ENCODE measurements at places on chromosomes 7 and 10.

DNA sequence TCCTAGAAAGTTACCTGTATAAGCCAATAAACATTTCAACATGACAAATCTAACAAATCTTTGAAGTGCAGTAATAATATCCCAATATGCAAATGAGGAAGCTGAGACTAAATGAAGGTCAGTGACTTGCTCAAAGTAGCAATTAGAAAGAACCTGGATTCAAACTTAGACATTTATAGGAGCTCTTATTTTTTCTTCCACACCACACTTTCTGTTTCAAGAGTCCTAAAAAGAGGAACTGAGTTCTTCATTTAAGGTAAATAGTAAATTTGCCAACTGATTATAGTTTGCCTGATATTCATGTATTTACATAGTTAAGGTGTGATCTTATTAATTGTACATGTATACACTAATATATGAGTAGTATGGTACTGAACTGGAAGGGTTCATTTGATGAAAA, 44.0 kb downstream of the KLHDC10 start:
- no peak for DNase-seq

GRCh38 chr10:132249226-132249724, 58.5 kb downstream of the STK32C start:
- DNase-seq, result no peak

- no peak for DNase-seq
Observed at GRCh38 chr7:29607259-29607658, 43.6 kb downstream of the PRR15 start.

GRCh38 chr7:155452505-155453295, 5.2 kb upstream of the EN2 start:
- no peak for DNase-seq

- no peak for DNase-seq
Observed at GRCh38 chr7:130903358-130903974, 169.5 kb upstream of the KLF14 start.

GRCh38 chr10:96577069-96577468, 9.7 kb downstream of the TM9SF3 start:
- DNase-seq, result no peak

- no peak for DNase-seq
Observed at GRCh38 chr7:17020250-17020649, 138.5 kb upstream of the AGR3 start.

DNA sequence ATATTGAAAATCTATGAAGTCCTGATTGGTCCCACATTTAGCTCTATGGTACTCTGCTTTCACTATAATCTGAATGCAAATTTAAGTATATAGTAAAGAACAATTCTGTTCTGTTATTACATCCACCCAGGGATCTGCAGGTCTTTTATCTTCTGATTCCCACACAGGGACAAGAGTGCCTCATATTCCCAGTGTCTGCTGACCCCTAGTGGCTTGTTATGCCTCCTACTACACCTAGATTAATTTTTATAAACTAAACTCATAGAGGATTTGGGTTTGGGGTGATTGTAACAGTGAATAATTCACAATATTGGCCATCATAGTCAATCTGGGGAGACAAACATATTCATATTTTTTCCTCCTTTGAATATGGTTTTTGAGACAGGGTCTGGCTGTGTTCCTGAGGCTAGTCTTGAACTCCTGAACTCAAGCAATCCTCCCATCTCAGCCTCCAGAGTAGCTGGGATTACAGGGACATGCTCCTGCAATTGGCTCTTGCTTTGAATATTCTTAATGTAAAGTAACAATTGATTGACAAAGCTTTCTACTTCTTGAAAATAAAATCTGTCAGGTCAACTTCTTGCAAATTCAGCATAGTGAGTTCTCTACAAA, 282.1 kb downstream of the KCND2 start:
- DNase-seq, result peak; percentile 55

GRCh38 chr7:143015084-143015483, 11.8 kb downstream of the OR9A2 start:
- no peak for DNase-seq

DNA sequence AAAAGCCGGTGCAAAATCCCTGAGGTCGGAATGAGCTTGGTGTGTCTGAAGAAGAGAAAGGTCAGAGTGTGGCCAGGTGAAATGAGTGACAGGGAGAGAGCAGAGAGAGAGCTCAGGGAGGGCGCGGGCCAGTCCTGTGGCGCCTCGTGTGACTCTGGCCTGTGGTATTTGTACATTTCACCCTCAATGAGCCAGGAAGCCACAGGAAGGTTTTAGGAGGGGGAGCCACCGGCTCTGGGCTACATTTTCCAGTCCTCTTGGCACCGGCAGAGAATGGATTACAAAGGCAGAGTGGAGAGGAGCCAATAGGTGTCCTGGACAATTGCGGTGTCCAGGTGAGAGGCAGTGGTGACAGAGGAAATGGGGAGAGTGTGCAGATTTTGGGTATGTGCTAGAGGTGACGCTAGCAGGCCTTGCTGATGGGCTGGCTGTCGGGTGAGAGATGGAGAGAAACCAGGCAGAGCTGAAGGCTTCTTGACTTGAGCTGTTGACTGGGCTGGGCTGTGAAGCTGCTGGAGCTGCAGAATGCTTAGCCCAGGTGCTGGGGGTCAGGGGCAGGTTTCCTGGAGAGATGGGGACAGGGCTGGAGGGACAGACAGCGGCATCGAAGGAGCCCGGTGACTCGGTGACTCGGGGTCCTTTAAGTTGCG, 38.1 kb downstream of the COL13A1 start:
- no peak for DNase-seq

- DNase-seq, result no peak
Observed at GRCh38 chr7:47442605-47442865, 139.4 kb downstream of the TNS3 start.

GRCh38 chr7:2553108-2553507, 2.2 kb downstream of the BRAT1 start:
- DNase-seq, result no peak

- DNase-seq, result no peak
Observed at GRCh38 chr7:31079126-31079823, 27.2 kb downstream of the ADCYAP1R1 start.

DNA sequence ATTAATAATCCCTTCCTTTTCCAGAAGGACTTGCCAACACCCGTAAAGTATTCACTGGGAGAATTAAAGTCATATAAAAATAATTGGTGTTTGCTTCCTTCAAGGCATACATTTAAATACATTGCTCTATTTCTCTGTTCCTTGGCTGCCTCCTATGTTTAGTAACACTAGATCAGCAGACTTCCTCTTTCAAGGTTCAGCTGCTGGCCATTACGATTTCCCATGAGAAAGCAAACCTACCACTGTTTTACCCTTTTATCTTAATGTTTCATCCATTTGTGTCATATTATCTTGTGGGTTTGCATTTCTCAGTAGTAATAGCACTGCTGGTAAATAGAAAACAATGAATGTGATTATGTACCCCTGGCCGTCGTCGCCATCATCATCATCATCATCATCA, 313.8 kb upstream of the BMPER start:
- no peak for DNase-seq

GRCh38 chr7:123216825-123217224, 17.1 kb upstream of the SLC13A1 start:
- no peak for DNase-seq

DNA sequence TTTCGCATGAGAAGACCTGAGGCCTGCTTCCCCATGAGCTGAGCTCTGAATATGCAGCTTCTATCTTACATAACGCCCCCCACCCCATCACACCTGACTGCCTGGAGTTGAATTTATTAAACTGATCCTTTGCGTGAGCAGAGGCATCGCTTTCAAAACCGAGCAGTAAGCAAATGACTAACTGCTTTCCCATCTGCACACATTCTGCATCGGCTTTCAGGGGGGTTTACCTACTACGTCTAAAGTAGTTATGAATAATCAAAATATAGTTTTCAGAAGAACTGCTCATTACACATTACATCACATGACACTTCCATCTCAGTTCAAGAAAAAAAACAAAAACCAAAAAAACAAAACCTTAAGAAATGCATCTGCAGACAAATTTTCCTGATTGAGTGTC, 54.7 kb upstream of the EGR2 start:
- no peak for DNase-seq

GRCh38 chr7:136049117-136049516, 72.0 kb upstream of the MTPN start:
- no peak for DNase-seq

GRCh38 chr7:29771081-29771816, 35.1 kb upstream of the WIPF3 start:
- no peak for DNase-seq

- DNase-seq, result no peak
Observed at GRCh38 chr7:91913612-91914011, 27.1 kb upstream of the AKAP9 start.

- no peak for DNase-seq
Observed at GRCh38 chr7:130367088-130367755, 13.1 kb upstream of the CPA1 start.

- DNase-seq, result no peak
Observed at GRCh38 chr7:128940494-128941322, 3.0 kb downstream of the IRF5 start.
